DMS79 (cell line): ENCODE measurements at places on chromosomes 3 and 15.

GRCh38 chr15:101472033-101472432 is 17.5 kb downstream of the PCSK6 start:
- DNase-seq: no peak

GRCh38 chr3:180546863-180547262 is 55.1 kb upstream of the TTC14 start:
- DNase-seq: no peak

- DNase-seq: no peak
Measured at GRCh38 chr3:43857361-43858293, 166.9 kb downstream of the ABHD5 start.

DNA sequence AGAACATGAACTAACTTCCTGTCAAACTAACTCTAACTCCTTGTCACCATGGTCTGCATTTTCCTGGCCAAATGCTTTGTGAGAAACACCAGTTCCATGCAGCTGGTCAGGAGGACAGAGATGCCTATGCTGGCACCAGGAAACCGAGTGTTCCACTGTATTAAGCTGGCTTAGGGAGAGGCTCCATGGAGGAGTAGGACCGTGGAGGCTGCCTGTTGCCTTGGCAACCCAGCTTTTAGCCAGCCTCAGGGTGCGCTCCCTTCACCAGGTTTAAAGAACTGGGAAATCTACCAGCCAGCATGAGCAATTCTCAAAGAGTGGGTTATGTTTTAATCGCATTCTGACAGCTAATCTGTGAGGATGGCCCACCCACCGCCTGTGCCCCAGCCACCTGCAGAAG is 394.1 kb downstream of the OCA2 start:
- DNase-seq: no peak

- DNase-seq: no peak
Measured at GRCh38 chr3:47856669-47857068, 53.7 kb downstream of the DHX30 start.

GRCh38 chr3:75737831-75738493 is 47.4 kb downstream of the ZNF717 start:
- no peak for DNase-seq

- DNase-seq: no peak
Measured at GRCh38 chr3:167228135-167228534, 152.0 kb downstream of the ZBBX start.

DNA sequence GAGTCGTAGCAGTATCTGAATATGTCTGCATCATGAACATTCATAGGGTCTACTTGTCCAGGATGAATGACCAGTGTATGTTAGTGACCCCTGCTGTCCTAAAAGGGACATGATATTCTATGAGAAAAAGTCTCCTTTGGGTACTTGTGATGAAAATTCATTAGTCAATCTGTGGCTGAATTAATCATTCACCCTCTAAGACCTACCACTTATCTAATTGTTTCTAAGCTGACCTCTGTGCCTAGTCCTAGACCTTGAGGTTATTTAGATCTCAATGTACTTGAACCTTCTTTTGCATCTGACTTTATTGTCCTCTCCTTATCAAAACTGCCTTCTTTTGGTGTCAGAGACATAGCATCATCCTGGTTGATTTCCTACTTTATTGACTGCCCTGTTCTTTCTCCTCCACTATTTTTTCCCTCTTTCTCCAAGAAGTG is 799.3 kb downstream of the DIPK2A start:
- DNase-seq: no peak

DNA sequence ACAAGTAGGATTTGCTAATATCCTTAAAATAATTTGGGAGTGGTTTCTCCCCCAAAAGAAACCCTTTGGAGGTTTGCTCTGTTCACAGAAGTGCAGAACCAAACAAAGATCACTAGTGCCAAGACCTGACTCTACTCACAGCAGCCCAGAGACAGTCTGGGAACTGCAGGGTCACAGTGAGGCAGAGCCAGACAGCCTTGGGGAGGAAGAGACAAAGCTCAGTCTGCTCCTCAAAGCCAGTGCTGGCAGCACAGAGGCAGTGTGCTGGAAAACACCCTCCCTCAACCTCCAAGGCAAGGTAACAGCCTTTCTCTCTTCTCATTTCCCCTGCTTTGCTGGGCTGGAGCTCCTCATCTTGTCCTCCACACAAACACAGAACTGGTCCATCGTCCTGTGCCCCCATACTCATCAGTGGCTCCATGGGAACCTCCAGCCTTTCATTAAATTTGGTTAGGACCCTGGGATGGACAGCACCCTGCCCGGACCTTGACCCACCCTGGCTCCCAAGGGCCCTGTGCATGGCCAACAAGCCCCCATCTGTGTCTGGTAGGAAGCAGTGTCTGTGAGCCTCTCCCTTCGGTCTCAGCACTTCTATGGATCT is 12.6 kb downstream of the RAB6B start:
- DNase-seq: no peak

DNA sequence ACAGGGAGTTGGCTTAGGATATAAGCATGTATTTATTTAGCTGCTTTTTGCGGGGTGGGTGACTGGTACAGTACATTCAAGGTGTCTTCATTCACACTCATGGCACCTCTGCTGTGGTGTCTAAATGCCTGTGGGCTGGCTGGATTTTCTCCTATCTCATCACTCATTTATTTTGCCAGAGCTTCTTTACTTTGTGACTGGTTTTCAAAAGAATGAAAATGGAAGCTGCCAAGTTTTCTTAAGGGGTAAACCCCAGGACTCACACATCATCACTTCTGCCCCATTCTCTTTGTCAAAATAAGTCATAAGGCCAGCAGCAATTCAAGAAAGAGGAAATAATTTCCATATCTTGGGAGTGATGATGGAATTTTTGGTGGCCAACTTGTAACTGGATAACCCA is 493.4 kb upstream of the ALCAM start:
- DNase-seq: no peak

DNA sequence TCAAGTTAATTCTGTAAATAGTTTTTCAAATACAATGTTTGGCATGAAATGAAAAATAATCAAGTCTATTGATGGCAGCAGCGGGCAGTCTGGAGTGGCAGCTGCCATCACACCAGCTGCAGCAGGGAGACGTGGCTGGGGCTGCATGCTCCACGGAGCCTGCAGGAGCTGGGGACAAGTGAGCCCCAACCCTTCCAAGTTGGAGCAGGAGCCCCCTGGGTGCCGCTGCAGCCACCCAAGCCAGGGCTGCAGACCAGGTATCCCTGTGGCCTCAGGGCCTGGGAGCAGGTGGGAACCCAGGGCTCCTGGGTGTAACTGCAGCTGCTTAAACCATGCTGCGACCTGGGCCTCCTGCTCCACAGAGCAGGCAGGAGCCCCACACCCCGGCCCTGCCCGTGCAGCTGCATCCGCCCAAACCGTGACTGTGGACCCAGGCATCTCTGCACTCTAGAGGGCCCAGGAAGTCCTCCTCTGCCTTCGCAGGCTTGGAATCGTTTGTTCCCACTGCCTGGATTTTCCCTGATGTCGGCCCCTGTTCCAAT is 257.4 kb downstream of the PLOD2 start:
- no peak for DNase-seq

DNA sequence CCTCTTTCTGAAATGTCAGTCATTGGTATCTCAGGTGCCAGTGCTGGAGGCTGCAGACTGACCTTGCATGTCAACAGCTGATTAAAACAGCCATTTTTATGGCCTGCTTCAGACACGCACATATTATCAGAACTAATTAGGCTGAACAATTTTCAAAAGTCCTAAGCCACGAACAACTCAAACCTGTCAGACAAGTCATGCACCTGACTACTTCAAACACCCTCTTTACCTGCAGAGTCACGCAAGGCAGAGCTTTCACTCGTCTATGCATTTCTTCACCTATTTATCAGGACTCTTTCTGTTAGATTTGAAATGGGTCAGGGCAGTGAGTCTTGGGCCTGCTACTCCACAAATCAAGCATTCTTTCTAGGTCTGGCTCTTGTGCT is 26.7 kb downstream of the CLK3 start:
- peak; percentile 85 for DNase-seq

DNA sequence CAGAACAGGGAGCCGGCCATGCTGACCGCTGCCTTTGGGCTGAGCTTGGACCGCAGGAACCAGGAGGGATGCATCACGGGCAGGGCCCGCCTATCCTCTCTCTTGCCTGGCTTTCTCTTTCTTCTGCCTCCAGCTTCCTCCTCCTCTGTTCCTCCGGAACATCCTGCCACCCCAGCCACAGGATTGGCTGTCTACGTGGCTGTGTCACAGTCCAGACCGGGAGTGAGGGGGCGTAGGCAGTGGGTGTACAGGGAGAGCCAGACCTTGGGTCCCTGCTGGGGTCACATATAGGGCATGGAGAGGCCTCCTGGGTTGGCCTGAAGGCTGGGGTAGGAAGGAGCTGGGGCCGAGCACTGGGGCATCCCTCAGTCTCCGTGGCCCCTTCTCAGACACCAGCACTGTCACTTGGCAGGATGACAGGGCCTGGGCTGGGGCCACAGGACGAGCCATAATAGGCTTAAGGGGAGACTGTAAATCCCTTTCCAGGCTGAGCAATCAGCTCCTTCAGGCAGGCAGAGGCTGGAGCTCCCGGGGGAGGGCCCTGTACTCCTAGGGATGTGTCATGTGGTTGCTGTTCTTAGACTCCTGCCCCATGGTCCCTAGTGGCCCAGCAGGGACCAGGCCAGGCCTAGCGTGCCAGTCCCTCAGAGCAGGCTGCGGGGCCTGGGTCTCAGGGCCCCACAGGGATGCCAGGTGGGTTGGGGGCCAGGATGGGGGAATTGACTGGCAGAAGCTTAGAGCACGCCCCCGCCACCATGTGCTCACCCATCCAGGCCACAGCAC is 25.4 kb downstream of the LINGO1 start:
- DNase-seq: no peak

DNA sequence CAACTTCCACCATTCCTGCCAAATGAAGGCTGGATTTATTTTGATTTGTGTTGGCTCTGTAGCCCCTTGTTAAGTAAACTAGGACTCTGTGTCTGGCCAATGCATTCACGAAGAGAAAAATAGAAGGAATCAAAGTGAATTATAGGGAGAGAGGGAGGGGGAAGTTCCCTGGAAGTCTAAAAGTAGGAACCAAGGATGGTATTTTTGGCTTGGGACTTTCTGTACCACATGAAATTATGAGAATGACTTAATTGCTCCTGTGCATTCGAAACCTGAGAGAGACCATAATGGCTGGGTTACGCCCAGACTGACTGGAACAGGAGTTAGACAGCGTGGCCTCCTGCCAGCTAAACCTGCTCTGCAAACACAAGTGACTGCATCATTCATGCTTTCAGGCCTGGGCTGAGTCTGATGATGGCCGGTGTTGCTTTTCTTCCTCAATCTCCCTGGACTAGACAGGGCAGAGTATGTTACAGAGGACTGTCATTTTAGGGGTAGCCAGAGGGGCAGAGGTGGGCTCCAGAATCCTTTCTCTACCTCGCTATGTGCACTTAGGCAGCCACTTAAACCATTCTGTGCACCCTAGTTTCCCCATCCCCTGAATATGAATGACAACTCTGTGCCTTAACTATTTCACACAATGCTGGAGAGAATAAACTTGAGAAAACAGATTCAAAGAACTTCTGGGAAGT is 58.9 kb downstream of the MYO1E start:
- peak; percentile 49 for DNase-seq

DNA sequence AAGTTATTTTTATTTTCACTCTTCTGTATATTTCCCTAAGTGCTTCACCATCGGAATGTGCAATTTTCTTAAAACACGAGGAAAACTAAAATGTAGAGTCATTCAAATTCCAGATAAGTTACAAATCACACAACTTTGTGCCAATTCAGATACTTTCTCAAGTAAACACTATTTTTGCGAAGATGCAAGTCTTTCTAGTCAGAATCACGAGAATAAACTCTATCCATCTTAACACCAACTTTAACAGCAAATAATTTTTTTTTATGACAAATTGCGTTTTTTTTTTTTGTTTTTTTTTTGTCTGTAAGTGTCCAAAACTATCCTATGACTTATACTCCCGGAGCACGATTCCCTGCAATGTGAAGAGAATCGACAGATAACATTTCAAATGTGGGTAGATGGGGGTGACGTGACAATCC is 1.3 kb downstream of the STAG1 start:
- DNase-seq: no peak

DNA sequence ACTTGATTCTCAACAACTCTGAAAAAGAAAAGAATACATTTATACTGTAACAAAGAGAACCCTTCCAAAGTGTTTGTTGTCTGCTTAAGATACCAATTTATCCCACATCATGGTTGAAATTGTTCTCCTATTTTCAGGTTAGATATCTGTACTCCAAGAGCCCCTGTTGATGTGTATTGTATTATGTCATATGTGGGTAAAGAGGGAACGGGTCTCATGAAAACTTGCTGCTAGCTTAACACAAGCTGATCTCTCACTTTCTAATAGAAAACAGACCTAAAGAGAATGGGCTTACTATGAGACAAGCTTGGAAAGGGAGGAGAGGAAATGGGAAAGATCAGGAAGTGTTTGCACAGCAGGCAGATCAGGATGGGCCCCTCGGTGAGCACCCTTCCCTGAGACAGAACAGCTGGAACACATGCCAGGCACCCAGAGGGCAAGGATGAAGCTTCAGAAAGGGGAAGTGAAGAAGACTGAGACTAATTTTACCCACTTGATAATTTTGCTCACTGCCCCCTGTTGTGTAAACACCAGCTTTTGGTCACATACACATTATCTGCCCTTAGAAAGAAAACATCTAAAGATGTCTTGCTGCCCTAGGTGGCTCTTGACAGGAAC is 747.9 kb upstream of the CCDC54 start:
- DNase-seq: no peak

- no peak for DNase-seq
Measured at GRCh38 chr15:78301326-78301725, 1.9 kb upstream of the SKIC8 start.

- no peak for DNase-seq
Measured at GRCh38 chr3:177124882-177125281, 72.4 kb downstream of the TBL1XR1 start.

DNA sequence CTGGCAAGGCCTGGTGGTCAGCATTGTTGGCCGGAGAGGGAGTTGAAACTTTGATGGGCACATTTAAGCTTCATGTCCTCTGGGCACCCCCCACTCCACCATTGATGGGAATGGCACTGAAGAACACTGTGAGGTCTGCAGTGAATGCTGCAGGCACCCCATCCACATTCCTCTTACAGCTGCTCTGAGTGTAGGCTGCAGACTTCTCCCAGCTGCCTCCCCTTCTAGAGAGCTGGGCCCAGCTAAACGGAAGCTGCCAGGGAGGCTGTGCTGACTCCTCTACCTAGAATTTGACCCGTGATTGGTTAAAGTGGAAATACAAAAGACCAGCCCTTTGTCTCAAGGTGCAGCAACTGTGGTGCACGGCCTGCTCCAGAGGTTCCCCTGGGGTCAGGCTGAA is 10.6 kb downstream of the TMEM158 start:
- DNase-seq: no peak

DNA sequence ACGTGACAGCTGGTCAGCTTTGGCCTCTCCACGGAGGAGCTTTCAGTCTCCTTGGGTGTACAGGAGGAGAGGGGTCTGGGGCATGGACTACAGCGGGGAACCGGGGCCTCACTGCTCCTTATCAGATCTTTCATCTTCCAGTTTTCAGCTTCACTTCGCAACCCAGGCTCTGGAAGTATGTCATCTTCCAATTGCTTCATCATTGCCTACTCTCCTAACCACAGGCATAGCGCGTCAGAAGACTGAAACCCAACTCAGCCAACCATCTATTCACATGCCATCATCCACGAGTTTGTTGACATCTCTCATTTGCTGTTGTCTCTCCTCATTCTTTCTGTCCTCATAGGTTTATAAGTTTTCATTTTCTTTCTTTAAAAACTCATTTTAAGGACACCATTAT is 119.5 kb downstream of the MYLK start:
- no peak for DNase-seq
